ENCODE measurements at places on chromosomes 3 and 15.

DNA sequence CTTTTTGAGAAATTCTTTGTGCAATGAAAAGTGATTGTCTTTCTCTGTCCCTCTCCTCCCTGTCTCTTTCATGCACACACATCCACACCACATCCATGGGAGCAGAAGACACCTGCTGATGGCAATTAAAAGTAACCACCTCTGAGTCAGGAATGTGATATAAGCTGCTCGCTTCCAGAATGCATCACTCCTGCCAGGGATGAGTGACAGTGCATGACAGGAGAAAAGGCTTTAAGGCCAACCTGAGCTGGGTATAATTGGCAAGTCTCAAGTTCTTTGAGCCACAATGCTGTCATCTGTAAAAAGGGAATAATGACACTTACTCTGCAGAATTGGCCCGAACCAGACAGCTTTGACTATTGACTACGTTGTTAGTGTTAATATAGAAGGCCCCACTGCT, 59.6 kb downstream of the UBP1 start:
- no peak for DNase-seq

- DNase-seq: no peak
These were observed 289.3 kb downstream of the EPHB1 start for GRCh38 chr3:135084405-135084804.

DNA sequence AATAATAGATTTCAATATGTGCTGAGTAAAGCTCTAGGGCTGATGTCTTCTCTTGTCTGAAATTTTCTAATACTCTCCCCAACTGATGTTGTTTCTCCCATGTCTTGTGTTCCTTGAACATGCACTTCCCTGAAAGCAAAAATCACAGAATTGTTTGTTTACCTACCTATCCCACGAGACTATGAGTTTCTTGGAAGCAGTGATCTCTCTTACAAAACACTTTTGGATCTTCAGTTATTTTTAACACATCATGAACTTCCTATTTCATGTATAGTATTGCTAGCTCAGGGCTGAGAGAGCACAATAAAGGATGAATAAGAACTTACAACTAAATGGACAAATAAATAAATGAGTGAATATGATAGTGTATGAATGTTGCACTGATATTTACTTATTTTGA, 365.0 kb downstream of the ROBO2 start:
- no peak for DNase-seq

DNA sequence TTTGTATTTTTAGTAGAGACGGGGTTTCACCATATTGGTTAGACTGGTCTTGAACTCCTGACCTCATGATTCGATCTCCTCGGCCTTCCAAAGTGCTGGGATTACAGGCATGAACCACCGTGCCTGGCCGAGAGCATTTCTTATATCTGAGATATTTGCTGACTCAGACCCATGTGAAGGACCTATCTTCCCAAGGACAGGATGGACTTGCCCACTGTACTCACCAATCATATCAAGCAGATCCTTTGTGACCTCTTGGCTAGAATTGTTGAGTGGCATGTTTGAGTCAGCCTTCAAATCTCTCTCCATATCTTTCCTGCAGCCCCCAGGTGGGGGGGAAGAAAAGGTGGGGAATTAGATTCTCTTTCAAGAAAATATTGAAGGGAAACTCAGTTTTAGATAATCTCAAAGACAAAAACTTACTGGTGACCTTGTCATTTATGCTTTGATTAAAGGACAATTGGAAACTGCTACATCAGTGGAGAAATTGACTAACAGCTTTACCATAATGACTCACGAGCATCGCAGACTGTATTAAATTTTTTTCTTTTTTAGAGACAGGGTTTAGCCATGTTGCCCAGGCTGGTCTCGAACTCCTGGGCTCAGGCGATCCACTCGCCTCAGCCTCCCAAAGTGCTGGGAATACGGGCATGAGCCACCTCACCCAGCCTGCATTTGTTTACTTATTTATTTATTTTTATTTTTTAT, 3.1 kb downstream of the C3orf62 start:
- DNase-seq: no peak

DNA sequence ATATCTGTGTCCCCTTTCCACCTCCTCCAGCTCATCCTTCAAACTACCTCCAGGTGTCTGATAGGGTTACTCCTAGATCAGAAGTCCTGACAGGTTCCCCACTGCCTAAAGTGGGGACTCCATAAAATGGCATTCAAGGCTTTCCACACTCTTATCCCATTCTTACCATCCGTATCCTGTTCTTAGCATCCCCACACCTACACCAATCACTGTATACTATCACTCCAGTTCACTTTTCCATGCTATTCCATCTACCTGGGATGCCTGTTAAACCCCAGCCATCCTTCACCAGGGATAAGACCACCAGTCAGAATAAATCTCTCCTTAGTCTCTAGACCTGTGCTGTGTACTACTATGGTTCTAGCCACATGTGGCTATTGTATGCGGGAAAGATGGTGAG, 19.1 kb downstream of the SSR3 start:
- DNase-seq: no peak

DNA sequence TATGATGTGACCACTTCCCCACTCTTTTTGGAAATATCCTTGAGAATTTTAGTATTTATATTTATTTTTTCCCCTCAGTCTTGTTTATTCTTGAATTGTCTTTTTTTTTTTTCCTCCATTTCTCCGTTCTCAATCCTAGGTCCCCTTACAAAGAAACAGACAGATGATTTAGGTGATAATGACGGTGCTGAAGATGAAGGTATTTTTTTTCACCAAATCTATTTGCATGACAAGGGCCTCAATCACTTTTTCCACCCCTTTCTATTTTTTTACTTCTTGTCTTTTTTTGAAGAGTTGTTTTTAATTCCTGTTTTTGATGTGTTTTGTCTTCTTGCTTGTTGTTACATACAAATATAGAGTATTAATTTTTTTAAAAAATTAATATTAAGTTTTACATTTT, 402.6 kb downstream of the NLGN1 start:
- no peak for DNase-seq

GRCh38 chr15:84023636-84024035, 211.9 kb upstream of the GOLGA6L4 start:
- DNase-seq: peak; percentile 43

DNA sequence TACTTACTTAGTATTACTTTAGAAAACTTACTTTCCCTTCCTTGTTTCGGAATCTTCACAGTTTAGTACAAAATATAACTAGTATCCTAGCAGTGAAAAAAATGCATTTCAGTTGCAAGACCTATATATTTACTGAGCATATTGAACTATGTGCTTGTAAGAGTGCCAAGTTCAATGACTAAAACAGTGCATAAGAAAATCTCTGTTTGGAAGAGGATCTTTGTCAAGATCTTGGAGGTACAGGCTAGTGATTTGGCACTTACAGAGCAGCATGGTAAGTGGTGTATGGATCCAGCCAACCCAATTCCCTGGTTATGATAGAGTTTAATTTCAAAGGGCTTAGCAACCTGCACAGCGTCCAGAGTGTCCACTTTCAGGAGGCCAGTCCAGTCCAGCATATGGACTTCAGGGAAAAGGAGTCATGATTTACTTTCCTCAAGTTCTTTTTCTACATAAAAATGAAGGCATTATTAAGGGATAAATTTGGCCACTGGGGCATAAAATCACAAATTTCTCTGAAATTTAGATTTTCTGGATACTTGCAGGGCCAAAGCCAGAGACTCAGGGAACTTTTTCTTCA, 625.8 kb upstream of the BCHE start:
- no peak for DNase-seq

GRCh38 chr3:13707456-13707855, 158.5 kb downstream of the FBLN2 start:
- no peak for DNase-seq

- DNase-seq: no peak
These were observed 15.5 kb downstream of the HTR3C start for GRCh38 chr3:184068344-184068743.

DNA sequence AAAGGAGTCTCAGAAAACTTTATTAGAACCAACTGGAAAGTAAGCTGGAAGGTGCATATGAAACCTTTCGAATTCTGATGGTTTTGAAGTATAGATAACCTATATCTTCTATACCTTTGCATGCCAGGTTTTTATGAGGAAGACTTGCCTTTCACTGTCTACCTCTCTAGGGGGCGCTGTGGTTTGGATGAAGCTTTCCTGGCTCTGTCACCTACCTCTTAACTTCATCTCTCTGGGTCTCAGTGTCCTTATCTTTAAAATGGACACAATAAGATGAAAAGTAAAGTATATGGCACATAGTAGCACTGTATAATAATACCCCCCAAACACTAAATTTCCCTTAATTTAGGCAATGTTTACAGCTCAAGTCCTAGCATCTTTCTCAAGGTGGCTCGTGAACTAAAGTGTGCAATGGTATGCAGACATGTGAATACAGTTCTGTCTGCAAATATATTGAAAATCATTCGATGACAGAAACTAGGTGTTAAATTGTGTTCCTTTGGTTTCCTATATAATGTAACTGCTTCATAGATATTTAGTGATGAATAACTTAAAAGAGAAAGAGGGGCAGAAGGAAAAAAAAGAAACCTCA, 314.3 kb downstream of the CHST2 start:
- peak; percentile 35 for DNase-seq

- DNase-seq: no peak
These were observed 38.8 kb downstream of the SPG21 start for GRCh38 chr15:64950888-64951287.

Data from iPS-NIHi11 (cell line).